ENCODE measurements at places on chromosomes 3 and 15.

- DNase-seq, result no peak
These were observed 6.8 kb downstream of the CD96 start for GRCh38 chr3:111548756-111549155.

GRCh38 chr3:43760938-43761337 lies 70.2 kb downstream of the ABHD5 start:
- DNase-seq, result no peak

GRCh38 chr3:114933407-114933806 lies 213.7 kb downstream of the ZBTB20 start:
- DNase-seq, result no peak

DNA sequence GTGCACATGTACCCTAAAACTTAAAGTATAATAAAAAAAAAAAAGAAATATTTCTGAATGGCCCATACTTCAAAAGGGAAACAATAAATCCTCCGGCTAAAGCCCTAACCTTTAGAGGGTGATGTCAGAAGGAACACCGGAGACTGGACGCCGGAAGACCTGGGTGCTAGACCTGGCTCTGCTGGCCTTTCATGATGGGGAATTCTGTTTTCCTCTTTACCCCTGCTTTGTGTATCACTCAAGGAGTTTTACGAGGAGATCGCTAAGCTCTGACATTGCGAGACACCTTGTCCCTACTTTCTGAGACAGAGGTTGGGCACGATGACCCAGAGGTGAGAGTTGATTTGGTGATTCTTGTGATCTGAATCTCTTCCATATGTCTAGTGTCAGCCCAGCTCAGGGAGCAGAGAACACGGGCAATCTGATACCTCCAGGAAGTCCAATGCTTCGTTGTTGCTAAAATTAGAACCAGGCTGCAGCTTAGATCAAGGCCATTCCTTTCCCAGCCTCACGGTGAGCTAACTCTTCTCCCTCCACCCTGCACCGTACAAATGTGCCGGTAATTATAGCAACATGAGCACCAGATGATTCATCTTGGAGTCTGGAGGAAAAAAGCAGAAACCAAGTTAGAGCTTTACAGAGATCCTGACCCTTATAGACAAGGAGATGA lies 42.0 kb upstream of the CFAP161 start:
- DNase-seq, result no peak

DNA sequence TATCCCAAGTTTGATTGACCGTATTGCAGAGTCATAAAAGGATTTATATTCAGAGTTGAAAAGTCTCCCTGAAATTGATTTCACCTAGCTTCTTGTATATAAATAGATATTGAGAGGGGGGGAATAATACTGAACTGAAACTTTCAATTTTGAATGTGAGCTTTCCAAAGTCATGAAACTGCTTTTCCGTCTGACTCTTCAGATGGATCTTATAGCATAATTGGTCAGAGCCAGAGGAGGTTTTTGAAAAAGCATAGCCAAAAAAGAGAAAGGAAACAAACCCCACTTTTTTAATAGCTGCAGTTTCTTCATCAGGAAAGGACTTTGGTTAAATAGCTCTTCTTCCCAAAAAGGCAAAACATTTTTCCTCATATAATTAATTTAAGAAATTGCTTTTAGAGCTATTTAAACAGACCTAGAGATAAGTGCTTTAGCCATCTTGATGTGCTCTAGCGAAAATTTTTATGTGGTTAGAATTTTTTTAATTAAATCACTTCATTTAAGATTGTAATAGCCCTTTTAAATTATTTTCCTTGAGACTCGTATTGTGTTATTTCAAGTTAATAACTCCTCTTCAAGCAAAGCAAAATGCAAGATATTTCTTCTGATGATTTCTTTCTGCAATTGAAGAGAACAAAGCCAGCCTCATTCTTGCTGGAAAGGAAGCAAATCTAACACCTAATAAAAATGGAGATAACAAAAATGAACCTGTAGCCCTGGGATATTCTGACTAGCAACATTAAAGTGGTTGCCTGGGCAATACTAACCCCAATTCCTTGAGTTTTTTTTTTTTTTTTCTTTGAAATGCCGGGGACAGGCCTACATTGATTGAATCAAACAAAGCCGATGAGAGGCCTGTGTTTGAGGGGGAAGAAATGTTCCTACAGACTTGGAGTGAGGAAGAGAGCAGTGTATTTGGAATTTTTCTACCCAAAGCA lies 173.6 kb downstream of the PTPRG start:
- no peak for DNase-seq

All from GM20000 (cell line).